ENCODE measurements at places on chromosomes 5 and 9. TPM values are rescaled to one million over a fixed set of nuclear protein-coding genes. Genes with fewer than 3 reads are reported as not detected.

DNA sequence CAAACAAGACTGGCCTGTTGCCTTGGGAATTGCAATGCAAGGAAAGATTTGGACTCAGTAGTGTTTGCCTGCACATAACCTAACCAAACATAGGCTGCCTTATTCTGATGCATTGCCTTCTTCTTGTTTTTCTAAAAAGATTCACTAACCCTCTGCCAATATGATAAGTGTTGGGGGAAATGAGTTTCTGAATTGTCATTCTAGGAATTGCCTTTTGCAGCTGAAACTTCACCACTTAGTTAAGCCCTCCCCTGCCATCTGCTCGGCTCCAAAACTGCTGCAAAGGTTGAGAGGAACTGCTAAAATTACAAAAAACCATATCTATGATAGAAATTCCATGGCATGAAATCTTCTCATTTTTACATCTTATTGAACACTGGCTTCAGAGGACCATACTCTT is 41.6 kb upstream of the SPATA31D4 start:
- no peaks in the 10 kb centered on the region for H3K27me3 ChIP-seq
- H3K36me3 ChIP-seq: no peaks in the 10 kb centered on the region
- no peak overlapping the region for H3K27ac ChIP-seq

DNA sequence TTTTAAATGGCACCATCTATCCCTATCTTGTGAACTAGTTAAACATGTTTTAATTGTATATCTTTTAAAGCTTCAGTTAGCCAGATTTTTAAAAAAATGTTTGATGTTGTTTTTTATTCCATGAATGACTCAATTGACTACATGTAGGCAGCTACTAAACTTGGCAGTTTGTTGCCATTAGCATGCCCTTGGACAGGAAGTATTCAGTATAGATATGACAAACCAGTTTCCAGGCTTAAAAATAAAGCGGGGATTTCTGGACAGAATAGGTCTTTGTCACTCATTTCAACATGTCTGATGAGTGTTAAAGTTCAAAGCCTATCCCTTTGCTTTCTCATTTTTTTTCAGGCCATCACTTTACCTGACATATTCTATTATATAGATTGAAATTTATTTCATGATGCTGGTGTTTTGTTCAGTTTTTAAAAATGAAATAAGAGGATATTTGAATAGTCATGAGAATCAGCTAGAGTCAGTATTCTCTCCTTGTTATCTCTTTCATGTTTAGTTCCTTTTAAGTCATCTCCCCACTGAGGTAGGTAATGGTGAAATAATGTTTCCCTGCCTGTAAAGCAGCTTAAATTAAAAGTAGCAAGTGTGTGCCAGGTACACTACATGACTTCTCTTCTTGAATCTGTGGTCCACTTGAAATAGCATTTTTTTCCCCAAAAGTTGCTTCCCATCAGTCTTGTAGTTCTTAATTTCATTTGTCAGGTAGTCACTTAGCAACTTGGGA is 11.9 kb downstream of the TNFAIP8 start:
- H3K27ac ChIP-seq: peak overlapping the region; percentile 72
- H3K4me1 ChIP-seq: peaks cover 58% of the 10 kb centered on the region
- no peaks in the 10 kb centered on the region for H3K36me3 ChIP-seq
- H3K27me3 ChIP-seq: no peaks in the 10 kb centered on the region

DNA sequence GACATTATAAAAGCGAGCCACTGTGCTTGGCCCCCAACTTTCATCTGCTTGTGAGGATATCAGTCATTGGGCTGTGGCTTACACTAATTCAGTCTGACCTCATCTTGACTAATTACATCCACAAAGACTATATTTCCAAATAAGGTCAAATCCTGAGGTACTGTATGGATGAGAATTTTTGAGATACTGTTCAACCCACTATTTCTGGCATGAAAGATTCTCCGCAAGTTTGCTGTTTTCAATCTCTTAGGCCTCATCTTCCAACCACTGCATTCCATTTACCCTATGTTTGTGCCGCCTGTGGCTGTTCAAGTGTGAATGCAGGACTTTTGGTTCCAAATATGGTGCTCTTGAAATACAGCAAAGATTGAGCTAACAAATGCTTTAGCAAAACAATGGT is 400.9 kb upstream of the SGCD start:
- no peak overlapping the region for H3K4me3 ChIP-seq
- no peak overlapping the region for H3K27ac ChIP-seq
- DNase-seq: no peak

DNA sequence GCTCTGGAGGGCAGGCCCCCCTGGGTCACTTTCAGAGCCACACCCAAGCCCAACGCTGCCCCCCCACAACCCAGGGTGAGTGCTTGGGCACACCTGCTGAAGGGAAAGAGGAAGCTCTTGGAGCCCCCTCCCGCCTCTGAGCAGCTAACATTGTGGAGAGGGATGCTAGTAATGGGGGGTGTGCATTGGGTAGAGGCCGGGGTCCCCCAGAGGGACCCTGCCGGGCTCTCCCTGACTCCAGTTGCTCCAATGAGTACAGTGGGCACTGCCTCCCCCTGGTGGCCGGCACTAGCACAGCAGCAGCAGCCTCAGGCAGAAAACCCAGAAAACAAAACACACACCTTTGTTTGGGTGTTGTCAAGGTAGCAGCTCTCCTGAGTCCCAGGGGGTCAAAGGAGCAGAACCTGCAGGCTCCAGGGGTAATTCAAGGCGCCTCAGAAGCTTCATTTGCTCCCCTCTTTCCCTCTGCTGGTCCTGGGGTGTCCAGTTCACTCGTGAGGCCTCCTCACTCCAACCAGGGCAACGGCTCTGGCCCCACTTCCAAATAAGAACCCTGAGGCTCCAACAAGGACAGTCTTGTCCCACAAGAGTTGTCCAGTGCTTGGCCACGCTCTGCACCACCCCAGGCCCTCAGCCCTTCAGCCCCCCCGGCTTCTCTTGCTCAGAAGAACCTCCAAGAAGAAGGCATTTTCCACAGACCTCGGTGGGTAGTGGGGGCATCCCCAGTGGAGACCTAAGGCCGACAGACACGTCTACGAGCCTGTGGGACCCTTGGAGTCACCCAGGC is 16.1 kb downstream of the GBGT1 start:
- no peak for DNase-seq
- H3K4me3 ChIP-seq: peak overlapping the region; percentile 88
- no peaks in the 10 kb centered on the region for H3K36me3 ChIP-seq
- H3K27me3 ChIP-seq: no peaks in the 10 kb centered on the region

DNA sequence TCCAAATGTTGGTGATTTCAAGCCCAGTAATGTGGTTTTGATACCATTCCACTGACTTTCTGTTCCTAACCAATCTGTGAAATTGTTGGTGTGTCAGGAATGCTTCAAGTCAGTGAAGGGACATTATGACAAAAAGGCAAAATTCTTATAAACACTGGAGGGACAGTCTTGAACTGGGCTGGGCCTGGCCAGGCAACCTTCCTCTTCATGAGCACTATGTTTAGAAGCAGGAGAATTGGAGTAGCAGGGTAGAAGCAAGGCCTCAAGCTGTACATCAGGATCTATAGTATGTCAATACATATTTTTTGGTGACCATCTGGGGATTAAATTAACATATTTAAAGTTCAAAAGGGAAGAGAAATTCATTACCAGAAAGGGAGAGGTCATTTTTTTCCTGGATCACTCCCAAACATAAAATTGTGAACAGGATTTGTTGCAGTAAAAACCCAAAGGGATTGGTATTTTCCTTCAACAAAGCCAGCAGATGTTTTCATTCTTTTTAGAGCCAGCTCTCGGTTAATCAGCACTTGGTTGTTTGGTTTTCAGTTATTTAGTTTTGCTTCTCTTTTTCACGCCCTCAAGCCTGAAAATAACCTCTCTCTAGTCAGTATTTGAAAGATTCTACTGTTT is 77.9 kb upstream of the PIK3R1 start:
- no peak overlapping the region for H3K4me3 ChIP-seq
- no peaks in the 10 kb centered on the region for H3K36me3 ChIP-seq
- no peak for DNase-seq

PKD2L2 gene
- not detected for total RNA-seq

DNA sequence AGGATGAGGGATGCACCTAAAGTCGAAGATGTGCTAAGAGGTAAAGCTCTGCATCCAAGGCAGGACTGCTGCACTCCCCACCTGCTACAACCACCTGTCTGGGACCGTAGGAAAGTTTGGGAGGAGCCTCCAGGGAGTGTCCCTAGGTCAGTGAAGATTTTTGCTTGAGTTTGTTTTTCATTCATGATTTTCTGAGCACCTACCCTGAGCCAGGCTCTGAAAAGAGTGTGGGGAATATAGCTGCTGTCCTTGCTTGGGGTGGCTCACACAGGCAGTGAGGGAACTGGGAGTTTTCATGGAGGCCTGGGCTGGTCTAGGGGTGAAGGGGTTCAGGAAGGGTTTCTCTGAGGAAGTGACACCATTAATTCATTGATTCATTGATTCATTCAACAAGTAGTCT is 48.9 kb downstream of the SAR1B start:
- no peak overlapping the region for H3K27ac ChIP-seq
- H3K4me3 ChIP-seq: no peak overlapping the region
- H3K27me3 ChIP-seq: no peaks in the 10 kb centered on the region
- H3K4me1 ChIP-seq: peaks cover 40% of the 10 kb centered on the region
- DNase-seq: no peak

ELOVL7 gene
- total RNA-seq: 3.0 TPM

IRGM gene
- total RNA-seq: not detected

DNA sequence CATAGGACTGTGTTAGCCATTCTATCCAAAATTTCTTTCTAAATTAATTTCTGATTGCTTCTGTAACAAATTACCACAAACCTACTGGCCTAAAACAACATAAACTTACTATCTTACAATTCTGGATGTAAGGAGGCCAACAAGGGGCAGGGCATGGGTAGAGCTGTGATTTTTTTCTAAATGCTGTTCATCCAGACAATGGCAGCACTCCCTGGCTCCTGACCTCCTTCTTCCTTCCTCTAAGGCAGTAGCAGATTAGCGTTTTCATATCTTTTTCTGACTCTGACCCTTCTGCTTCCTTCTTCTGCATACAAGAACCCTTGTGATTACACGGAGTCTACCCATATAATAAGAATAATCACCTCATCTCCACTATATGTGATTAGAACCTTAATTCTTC is 1005.8 kb downstream of the CDH12 start:
- H3K27ac ChIP-seq: no peak overlapping the region
- no peaks in the 10 kb centered on the region for H3K36me3 ChIP-seq
- no peaks in the 10 kb centered on the region for H3K27me3 ChIP-seq

GRCh38 chr5:29307478-29307877 is 1886.0 kb upstream of the CDH6 start:
- DNase-seq: no peak
- H3K27ac ChIP-seq: no peak overlapping the region
- H3K36me3 ChIP-seq: no peaks in the 10 kb centered on the region
- no peaks in the 10 kb centered on the region for H3K4me1 ChIP-seq
- H3K4me3 ChIP-seq: no peak overlapping the region

DNA sequence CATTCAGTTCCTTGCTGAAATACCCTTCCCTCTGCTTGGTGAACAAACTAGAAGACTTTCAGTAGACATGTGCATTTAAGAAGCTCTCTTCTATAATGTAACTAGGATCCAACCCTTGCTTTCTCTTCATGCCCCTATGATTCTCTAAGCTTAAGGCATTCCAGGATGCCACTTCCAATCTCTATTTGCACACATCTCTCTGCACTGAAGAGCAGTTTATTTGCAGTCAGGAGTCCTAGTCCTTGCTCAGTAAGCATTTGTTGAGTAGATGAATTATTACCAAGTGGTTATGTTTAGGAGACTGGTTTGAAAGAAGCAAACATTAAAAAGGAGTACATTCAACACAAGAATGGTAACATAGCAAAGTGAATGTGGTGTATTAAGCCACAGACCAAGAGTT is 274.2 kb upstream of the KLF9 start:
- H3K27ac ChIP-seq: no peak overlapping the region
- no peaks in the 10 kb centered on the region for H3K4me1 ChIP-seq
- H3K4me3 ChIP-seq: no peak overlapping the region
- no peaks in the 10 kb centered on the region for H3K27me3 ChIP-seq

DNA sequence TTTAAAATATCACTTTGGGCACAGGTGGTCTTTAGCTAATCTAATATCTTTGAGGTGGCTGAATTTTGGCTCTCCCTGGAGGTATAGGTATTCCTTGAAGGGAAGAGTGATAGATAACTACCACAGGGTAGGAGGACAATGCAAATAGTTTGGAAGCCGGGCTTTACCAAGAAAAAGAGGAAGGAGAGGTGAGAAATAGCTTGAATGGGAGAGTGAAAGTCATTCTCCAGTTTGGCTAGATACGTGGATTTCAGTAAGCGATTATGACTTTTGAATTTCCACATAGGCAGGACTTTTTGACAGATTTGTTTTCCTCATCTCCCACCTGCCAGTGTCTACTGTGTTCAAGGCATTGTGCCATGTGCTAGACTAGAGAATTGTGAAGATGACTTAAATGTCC is 45.5 kb downstream of the RASA1 start:
- H3K27ac ChIP-seq: no peak overlapping the region
- H3K4me3 ChIP-seq: no peak overlapping the region
- no peak for DNase-seq
- peaks cover 8% of the 10 kb centered on the region for H3K4me1 ChIP-seq

DNA sequence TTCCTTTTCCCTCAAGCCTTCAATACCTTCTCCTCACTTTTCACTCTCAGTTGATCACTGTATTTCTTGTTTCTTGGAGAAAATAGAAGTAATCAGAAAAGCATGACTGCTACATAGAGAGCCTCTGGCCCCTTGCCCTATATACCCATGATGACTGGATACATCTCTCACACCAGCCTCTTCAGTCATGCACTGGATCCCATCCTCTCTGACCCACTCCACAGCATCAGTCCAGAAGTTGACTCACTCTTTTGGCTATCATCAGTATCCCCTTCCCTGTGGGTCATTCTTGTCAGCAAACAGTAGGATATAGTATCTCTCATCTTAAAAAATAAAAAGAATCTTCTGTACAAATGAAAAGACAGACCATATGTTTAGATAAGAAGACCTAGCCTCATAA is 32.9 kb downstream of the PTCD2 start:
- no peak overlapping the region for H3K4me3 ChIP-seq
- DNase-seq: no peak
- no peaks in the 10 kb centered on the region for H3K4me1 ChIP-seq
- no peak overlapping the region for H3K27ac ChIP-seq
- no peaks in the 10 kb centered on the region for H3K36me3 ChIP-seq

- H3K4me1 ChIP-seq: no peaks in the 10 kb centered on the region
- H3K27ac ChIP-seq: no peak overlapping the region
- no peak for DNase-seq
- H3K36me3 ChIP-seq: no peaks in the 10 kb centered on the region
Measured at GRCh38 chr5:153489611-153490010, 859 bp upstream of the GRIA1 start.

- no peaks in the 10 kb centered on the region for H3K4me1 ChIP-seq
- no peak overlapping the region for H3K27ac ChIP-seq
- H3K27me3 ChIP-seq: no peaks in the 10 kb centered on the region
- no peak overlapping the region for H3K4me3 ChIP-seq
Measured at GRCh38 chr5:10808347-10809226, 47.6 kb upstream of the DAP start.

DNA sequence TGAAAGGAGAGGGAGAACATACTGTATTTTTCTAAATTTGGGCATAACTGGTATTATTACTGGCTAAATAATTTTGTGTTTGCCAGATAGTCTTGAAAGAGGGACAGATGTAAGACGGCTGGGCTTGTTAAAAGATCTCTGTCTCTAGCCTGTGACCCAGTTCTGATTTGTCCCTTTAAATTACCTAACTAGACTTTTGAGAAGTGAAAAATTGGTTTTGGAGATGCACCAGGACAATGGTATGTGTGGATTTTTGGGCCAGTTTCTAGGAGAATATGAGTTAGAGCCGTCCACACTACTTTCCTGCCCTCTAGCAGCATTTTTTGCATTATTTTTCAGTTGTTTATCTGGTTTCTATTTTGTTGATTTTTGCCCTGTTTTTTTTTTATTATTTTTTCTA is 33.5 kb downstream of the LNPEP start:
- DNase-seq: no peak
- H3K4me1 ChIP-seq: peaks cover 37% of the 10 kb centered on the region
- peak overlapping the region; percentile 29 for H3K4me3 ChIP-seq
- no peaks in the 10 kb centered on the region for H3K36me3 ChIP-seq
- peak overlapping the region; percentile 31 for H3K27ac ChIP-seq

Measured in thoracic aorta (tissue), 2 donors.